ENCODE measurements at places on chromosomes 13 and 19.

GRCh38 chr13:109784590-109785140 is 1.7 kb downstream of the IRS2 start:
- peak; percentile 78 for DNase-seq

DNA sequence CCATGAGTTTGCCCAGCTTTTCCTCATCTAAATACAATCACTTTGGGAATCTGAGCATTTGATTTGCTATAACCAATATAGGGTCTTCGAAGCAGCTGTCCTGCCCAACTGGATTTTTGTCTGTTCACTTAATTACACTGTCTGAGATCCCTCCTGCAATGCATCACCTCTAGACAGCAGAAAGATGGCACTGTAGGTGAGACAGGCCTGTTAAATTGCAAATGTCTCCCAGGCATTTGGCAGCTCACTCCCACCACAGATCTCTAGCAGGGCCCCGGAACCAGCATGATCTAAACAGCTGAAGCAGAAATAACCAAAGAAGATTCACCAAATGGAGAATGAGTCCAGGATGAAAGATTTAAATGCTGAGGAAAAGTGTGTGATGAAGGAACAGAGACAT is 41.9 kb upstream of the SERPINE3 start:
- peak; percentile 46 for DNase-seq

GRCh38 chr13:29964181-29964845 is 113.9 kb upstream of the UBL3 start:
- no peak for DNase-seq

DNA sequence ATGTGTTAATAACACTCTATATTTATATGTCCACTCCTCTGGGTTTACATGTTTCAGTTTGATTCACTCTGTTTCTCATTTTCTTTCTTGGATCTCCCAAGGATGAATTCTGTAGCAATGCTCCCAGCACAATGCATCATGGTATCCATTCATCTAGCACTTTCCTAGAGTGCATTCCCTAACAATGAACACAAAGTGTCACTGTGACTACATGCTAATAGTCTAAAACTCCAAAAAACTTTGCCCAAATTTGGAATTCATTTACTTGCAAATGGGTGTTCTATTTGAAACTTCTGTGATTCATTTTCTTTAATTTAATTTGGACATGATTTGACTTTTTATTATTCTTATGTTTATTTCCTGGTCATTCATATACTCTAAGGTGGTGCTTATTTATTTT is 286.3 kb downstream of the POU4F1 start:
- DNase-seq = no peak

- DNase-seq = no peak
Measured at GRCh38 chr13:39037410-39037879, 444 bp downstream of the PROSER1 start.

DNA sequence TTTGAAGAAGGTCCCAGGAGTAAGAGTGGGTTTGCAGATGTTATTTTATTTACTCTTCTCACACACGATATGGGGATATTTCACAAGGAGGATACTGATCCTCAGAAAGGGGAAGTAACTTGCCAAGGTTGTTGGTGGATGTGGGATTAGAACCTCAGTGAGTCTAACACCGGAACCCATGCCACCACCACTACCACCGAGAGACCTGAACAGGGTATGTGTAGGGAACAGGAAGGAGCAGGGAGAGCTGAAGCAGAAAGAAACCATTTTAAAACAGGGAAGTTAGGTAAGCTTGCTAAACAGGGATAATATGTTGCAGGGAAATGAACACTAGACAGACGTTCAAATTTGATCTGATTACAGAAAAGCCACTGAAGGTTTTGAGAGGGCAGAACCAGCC is 11.6 kb upstream of the CEACAM3 start:
- DNase-seq = no peak

GRCh38 chr19:14419106-14419813 is at the start of gene DDX39A:
Gene DDX39A, minus strand, starts transcription at chr19:14419341. Its CDS starts 6,121 bp downstream, at chr19:14413220.
- DNase-seq = peak; percentile 98

DNA sequence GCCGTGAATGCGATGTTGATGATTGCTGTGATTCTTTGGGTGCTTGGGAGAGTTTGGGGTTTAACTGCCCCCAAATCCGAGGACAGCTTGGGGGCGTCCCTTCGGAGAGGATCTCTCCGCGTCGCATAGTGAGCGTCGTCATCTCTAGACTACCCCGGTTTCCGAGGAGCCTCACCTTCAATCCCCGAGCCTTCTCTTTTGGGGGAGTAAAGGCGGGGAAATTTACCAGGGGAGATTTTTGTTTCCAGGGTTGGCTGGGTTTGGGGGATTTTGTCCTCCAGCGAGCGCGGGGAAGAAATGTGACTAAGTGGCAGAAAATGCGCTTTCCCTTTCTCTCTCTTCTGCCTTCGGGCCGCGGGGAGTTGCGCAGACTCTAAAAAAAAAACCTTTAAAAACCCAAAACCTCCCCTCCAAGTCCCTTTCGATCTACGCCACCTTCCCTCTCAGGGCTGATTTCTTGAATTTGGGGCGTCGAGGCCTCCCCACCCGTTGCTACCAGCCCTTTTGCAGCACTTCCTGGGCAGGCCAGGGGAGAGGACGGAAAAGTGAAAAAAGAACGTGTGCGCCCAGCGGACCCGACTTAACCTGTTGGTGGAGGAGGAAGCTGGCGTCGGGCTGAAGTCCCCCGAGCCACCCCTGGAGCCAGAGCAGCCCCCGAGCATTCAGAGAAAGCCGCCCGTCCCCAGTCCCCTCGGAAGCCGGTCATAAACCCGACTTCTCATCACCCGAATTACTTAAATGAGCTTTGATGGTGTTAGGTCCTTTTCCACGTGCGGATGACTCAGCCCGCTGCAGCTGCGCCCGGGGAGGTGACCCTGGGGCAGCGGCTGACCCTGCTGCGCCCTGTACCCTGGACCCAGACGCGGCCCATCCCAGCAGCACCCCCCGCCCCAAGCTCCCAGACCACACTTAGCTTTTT is 17.7 kb downstream of the NFIX start:
- peak; percentile 69 for DNase-seq

GRCh38 chr19:9673912-9674662 is 813 bp downstream of the ZNF562 start:
- peak; percentile 6 for DNase-seq

GRCh38 chr13:111304041-111304544 is 16.3 kb upstream of the TEX29 start:
- DNase-seq = no peak

DNA sequence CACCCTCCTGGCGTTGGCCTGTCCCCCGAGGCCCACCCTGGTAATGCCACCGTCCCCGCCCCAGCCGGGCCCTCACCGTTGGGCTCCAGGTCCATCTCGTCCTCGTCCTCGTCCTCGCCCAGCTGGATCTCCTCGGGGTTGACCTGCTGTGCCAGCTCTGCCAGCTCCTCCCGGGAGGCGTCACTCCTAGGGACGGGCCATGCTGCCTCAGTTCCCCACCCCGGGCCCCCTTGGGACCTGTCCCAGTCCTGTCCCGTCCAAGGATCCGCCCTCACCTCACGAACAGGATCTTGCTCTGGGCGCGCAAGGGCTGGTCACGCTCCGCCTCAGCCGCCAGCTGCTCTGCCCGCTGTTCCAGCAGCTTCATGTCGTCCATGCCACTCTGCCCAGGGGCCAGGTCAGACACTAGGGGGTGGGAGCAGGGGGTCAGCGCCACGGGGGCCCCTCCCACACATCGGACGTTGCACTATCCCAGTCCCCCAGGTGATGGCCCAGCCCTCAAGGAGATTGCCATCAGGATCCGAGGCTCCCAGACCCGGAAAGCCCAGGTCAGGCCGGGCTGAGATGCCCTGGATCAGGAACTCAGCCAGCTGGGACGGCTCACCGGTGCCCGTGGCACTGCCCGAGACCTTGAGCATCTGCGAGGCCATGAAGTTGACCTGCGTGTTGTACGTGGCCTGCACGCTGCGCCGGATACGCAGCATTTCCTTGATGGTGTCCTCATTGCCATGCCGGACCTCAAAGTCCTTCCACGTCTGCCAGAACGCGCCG is 9.5 kb downstream of the XAB2 start:
- DNase-seq = no peak

DNA sequence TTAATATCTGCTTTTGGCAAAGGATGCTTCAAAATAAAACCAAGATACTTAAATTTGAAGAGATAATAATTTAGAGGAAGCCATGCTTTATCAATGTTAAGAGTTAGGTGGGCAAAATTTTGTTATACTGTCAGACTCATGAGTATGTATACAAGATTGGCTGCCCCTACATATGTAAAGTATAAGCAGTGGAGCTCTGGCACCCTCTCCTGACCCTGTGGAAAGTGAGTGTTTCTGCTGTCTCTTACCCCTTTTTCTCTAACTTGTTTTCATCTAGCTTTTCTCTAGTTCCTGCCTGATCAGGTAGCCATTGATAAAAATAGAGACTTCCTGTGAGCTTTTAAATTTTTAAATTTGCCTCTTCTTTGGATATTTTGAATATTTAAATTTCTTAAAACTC is 710.9 kb upstream of the SPRY2 start:
- DNase-seq = peak; percentile 10

- no peak for DNase-seq
Measured at GRCh38 chr13:106449096-106449495, 86.4 kb downstream of the EFNB2 start.

DNA sequence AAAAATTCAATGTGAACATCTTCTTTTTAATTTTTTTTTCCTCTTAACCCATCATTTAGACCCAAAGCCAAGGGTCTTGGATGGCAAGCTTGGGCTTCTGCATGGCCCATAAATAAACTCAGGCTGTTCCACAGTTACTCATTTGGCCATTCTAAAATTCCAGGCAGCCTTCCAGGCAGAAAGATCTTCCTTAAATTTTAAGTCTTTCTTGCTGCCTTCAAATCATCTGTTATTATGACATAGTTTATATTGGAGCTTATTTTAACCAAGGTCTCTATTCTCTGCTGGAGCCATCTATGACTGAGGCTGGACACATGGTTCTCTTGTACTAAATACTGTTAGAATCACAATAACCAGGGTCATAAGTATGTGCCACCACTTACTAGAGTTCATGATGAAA is 317.3 kb upstream of the MAB21L1 start:
- DNase-seq = no peak

DNA sequence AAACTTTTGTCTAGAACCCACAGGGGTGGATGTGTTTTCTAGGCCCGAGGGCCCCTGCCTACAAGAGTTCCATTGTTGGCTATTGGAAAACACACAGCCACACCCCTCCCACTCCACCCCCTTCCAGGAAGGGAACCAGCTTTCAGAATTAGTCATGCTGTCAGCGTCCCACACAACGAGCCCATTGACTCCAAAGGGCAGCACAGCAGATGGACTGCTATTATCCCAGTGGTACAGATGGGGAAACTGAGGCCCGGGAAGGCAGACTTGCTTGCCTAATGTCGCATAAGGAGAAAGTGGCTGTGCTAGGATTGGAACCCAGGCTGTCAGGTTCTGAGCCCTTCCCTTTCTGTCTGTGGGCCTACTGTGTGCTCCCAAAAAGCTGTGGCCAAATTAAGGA is 8.1 kb upstream of the FXYD3 start:
- DNase-seq = peak; percentile 89

DNA sequence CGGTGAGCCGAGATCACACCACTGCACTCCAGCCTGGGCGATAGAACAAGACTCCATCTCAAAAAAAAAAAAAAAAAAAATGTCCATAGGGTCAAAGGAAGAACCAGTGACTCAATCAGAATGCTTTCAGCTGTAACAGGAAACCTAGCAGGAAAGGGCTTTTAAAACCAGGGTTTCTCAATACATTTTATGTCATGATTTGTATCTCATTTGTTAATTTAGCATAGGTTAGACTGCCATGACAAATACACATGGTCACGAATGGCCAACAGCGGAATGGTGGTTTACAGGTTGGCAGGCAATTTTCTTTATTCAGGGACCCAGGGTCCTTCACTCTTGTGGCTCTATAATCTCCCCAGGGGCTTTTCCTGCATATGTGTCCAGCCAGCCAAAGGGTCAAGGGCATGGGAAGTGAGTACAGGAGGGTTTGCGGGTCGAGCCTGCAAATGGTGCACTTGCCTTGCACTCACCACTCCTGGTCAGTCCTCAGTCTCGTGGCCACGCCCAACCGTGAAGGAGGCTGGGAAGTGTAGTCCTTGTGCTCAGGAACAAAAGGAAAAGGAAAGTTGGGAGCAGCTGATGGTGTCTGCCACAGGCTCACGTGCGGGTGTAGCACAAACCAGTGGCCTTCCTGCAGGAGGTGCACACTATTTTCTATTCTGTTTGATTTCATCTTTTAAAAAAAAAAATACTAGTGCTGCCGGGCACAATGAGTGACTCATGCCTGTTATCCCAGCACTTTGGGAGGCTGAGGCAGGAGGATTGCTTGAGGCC is 14.8 kb downstream of the DHX34 start:
- no peak for DNase-seq

GRCh38 chr13:45122941-45123340 is 2.6 kb downstream of the GTF2F2 start:
- DNase-seq = no peak

- DNase-seq = no peak
Measured at GRCh38 chr19:4059891-4060620, 6.6 kb downstream of the ZBTB7A start.

DNA sequence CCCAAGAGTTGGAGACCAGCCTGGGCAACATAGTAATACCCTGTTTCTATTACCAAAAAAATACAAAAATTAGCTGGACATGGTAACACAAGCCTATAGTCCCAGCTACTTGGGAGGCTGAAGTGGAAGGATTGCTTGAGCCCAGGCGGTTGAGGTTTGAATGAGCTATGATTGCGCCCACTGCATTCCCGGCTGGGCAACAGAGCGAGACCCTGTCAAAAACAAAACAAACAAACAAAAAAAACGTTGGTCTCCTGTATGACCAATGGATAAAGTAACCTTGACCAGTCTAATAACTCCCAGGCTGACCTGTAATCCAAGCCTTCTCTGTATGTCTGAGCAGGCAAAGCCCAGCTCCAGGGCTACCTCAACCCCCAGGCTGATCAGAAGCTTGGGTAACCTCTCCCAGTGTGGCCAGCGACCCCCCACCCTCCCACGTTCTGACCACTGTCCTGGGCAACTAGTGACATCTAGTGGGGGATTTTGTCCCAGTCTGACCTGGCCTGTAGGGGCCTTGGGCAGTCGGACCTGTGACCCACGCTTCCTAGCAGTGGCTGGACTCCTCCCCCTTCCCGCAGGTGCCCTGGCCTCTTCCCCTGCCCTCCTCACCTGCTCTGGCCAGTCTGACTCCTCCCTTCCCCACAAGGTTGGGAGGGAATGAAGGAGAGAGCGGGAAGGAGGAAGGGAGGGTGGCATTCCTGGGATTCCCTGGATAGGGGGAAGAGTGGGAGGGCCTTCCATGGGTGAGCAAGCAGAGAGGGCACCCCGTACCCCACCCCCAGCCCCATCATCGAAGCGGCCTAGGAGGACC is 1.0 kb upstream of the BCAM start:
- DNase-seq = peak; percentile 26

DNA sequence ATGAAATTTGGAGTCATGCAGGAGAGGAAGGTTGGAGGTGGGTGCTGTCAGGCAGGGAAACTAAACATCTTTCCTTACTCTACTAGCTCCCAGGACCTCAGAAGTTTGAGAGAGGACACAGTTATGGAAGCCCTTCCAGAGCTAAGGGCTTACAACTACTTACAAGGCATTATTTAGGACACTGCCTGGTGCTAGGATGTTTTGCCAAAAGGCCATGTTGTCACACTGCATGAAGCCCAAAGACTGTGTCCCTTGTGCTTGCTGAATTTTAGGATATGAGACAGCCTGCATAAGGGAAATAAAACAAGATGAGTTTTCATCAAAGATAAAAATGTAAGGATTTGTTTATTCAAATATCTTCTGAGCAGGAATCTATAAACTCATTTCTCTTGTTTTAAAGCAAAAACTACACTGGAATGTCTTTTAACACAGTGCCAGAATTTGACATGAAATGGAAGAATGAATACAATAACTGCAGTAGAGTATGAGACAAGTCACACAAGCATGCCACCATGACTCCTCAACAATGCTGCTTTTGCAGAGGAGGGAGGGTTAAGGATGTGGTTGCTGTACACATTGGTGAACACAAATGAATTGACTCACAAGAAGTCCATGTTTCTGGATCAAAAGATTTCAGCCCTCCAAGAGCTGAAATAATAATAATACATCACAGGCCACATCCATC is 258.4 kb downstream of the SPRY2 start:
- DNase-seq = no peak
